Activated CD4-positive, alpha-beta T cell treated with anti-CD3 and anti-CD28 coated beads, Interleukin-2, amount 10 ng/mL, durations not matched to agents 7 days and 5 days (primary cell): ENCODE measurements at places on chromosomes 1 and 21. TPM values are rescaled to one million over a fixed set of nuclear protein-coding genes. Genes with fewer than 3 reads are reported as not detected.

CRYAA gene
- not detected for total RNA-seq

TRIM67 gene
- total RNA-seq = not detected

DNA sequence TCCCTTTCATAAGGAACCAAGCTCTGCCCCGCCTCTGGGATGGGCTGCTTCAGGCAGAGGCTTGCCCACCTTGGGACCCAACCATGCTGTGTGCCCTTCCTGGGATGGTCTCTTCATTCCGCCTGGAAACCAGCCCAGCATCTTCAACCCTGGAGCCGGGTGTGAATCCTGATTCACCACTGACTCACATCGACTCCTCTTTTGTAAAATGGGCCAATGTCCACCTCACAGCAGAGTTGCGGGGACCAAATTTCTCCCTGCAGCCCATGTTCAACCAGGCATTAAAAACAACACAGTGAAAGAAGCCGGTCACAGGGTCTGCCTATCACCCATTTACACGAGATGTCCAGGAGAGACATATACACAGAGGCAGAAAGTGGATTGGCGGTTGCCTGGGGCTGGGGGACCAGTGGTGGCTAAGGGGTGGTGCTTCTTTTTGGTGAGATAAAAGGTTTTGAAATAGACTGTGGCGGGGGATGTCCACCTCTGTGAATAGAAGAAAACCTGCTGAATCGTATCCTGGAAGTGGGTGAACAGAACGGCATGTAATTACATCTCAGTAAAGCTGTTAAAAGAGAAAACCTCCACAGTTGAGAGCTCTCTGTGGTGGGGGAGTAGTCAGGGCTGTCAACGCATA lies 6.9 kb upstream of the GPR153 start:
- DNase-seq = no peak

DNA sequence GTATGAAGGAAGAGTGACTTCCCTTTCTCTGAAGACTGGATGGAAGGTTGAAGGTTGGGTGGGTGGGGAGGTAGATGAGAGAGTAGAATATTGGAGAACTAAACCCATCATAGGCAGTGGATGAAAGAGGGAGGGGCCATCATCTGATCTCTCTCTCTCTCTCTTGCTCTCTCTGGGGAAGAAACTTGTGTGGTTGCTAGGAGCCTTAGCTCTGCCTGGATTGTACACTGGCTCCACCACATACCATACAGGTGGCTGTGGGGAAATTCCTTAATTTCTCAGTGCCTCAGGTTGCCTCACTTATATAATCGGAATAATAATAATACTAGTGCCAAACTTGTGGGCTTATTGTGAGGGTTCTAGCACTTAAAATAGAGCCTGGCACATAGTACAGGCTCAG lies 9.5 kb downstream of the XCL1 start:
- DNase-seq = no peak

DNA sequence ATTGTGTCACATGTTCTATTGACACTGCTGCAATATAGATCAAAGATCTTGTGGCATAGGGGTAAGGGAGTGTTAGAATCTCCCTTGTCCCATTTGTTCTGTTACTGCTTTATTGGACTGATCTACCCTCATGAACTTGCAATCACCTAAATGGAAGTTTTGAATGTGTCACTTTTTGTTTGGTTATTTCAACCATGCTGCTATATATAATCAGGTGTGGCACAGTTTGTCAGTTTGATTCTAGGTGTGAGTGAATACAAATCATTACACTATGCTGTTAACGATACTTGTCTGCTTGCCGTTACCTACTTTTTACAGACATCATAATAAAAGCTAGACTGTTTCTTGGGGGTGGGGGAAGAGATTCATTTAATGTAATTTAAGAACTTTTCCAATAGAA lies 82.6 kb downstream of the MAB21L3 start:
- DNase-seq = no peak

TBX15 gene
- total RNA-seq = not detected

GRCh38 chr1:31297277-31298247 lies 730 bp downstream of the ZCCHC17 start:
- DNase-seq = peak; percentile 6

NUCKS1 gene
- 218 TPM for total RNA-seq

RASSF5 gene
- total RNA-seq = 185 TPM

C1orf210 gene
- total RNA-seq = not detected
